ENCODE measurements at places on chromosomes 2 and 18. TPM values are rescaled to one million over a fixed set of nuclear protein-coding genes. Genes with fewer than 3 reads are reported as not detected.

GRCh38 chr18:79910563-79911343 lies 40.7 kb downstream of the SLC66A2 start:
- no peak for ATAC-seq

DNA sequence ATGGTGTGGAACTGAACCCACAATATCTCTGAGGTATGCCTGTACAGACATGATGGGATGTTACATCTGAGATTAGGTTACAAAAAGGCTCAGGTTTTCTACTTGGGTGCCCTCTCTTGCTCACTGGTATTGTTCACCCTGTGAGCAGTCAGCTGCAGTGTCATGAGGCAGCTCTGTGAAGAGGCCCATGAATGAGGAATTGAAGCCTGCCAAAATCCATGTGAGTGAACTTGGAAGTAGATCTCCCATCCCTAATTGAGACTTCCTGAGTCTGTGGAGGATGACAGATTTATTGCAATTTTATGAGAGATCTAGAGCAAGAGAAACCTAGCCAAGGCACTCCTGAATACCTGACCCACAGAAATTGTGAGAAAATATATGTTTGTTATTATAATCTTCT lies 404.9 kb upstream of the ZEB2 start:
- ATAC-seq, result no peak

DNA sequence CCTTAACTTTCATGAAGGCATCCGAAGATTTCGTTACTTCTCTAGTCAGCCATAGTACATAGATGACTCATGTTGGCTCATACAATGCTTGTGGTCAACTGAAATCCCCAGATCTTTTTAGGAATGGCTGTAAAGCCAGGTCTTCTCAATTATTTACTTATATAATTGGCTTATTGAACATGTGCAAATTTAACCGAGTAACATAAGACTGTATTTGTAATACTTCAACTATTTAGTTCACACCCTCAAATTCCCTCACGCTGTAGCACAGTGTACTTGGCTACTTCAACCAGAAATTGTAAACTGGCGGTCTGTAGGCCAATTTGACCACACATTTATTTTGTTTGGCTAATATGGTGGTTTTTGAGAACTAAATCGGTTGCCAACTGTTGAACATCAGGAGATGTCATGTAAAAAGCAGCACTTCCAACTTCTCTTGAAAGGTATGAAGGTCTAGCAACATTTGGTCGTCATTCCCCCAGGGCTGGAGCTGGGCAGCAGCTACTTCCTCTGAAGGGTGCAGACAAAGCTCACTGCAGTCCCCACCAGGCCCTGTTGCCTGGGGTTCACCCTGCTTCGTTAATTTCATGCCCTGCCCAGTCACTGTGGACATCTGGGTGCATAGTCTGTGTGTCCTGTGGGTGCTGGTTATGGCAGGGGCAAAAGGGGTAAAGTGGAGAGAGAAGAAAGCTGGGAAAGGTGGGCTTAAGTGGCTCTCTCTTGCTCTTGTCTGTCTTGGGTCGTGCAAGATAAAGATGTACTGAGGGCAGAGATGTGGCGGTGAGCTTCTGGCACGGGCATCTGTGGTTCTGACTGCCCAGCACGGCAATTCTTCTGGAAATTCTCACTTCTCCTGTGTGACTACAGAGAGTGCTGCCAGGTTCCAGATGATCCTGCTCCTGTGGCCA lies 3.2 kb upstream of the SH3RF3 start:
- ATAC-seq, result no peak

Gene CD8B
- total RNA-seq, result not detected

DNA sequence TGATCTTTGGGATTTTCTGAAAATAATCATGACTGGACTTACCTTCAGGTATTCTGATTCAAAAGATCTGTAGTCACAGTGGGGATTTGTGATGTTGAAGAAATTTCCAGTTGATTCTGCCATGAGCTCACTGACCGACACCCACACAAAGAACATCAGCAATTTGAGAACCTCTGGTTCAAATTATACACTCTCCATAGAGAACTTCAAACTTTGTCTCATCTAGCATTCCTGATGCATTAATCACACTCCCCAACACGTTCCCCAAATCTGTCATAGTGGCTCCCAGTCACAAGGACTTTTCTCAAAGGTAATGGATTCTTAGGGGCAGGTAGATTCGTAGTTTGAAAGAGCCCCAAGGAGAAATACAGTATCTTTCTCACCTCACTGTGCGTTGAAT lies 584.3 kb downstream of the FBXO15 start:
- ATAC-seq, result peak; percentile 69
